Hematopoietic multipotent progenitor cell treated with erythropoietin and hydrocortisone succinate and interleukin-3 and kit ligand, for 17 days (in vitro differentiated cells): ENCODE measurements at places on chromosomes 4 and X.
A peak's percentile ranks its signal among the peaks of the same experiment; 100 is the strongest.

DNA sequence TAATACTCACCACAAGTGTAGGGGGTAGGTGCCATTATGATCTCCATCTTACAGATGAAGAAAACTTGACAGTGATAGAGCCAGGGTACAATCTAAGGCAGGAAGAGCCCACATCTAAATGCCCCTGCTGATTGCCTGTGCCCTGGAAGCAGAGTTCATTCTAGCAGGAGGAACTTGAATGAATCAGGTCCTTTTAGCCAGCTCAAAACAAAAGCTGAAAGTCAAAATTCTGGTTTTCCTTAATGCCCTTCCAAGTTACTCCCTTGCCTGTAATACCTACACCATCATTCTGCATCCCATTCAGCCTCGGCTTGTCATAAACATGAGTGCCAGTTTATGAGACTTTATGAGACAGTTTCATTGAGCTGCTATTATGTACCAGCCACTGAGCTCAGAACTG is 89.6 kb downstream of the SCD5 start:
- DNase-seq, result no peak

DNA sequence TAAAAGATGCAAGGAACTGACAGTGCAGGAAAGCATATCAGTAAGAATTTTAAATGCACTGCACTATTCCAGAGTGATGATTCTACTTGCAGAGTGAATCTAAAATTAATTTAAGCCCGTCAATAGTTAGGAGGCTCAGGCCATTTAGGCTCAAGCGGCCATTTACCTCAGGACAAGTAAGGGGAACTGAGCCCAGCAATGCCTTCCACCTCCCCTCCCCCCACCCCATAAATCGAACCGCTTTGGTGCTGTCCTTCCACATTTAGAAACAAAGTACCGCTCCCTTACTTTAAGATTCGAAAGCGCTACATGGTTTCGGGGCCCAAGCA is 665 bp downstream of the RBM41 start:
- DNase-seq, result no peak

GRCh38 chr4:152970102-152970820 is 34.1 kb downstream of the FHDC1 start:
- DNase-seq, result peak; percentile 46

- DNase-seq, result no peak
Measured at GRCh38 chr4:89797117-89797516, 39.8 kb downstream of the SNCA start.

DNA sequence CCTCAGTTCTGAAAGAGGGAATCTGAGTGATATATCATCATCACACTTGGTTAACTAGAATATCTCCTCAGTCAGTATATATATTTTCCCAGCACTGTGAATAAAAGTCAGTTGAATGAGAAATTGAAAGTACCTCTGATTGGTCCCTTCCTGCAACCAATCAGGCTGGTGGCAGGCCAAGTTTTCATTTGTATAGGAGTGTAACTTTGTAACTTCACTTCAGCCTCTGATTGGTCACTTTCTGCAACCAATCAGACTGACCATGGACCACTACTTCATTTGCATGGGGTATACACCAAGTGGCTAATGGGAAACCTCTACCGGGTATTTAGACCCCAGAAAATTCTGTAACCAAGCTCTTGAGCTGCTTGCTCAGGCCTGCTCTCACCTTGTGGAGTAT is 2.0 kb upstream of the PGK1 start:
- no peak for DNase-seq

GRCh38 chrX:153866302-153867019 is 19.5 kb downstream of the L1CAM start:
- no peak for DNase-seq

DNA sequence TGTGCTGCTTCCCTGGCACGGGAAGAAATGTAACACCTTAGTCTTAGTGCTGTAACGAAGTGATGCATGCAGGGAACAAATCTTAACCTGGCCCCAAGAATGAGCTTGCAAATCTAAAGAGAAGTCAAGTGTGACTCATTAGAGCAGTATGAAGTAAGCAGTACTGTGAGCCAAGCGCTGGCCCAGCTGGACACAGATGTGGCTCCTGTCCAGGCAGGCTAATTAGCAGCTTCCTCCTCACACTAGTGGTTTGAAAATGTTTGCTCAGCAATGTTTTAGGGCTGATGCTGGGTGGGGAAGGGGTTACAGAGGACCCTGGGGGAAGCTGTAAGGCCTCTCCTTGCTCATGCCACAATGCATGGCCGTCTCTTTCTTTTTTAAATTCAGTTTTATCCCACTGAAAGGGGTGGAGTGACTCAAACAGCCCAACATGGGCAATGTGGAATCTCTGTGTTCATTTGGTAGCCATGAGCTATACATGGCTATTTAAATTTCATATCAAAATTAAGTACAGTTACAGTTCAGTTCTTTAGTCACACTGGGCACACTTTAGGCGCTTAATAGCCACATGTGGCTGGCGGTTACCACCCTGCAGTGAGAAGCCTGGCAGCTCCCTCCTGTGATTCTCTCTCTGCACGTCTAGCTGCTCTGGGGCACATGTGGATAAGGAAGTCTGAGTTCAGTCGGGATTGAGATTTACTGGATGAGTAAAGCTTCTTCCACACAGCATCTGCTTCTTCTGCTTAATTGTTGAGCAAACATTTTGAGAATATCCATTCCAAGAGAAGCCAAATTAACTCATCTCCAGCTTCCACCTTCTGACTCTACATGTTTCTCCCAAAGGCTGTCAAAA is 48.8 kb downstream of the MAP7D2 start:
- no peak for DNase-seq

DNA sequence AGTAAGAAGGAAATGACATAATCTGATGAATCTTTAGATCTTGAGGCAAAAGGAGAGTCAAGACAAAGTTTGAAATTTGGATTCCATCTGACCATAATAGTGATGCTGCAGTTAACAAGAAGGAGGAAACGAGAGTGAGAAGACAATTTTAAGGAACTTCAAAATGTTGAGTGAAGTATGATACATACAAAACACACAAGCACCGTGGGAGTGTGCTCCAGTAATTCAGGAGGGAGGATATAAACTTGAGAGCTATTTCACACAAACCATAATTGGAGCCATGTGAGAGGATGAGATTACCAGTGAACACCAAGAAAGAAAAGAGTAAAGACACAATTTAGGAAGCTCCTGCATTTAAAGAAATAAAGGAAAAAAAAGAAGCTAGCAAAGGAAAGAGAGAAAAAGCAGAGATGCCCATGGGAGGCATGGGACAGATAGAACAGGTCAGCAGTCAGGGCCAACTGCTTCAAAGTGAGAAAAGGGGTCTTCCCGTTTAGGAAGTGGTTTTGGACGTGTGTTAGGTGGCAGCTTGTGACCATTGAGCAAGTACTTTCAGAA is 150.7 kb upstream of the SLC7A11 start:
- DNase-seq, result no peak

GRCh38 chr4:105357258-105357980 is 116.4 kb downstream of the PPA2 start:
- DNase-seq, result no peak

- DNase-seq, result no peak
Measured at GRCh38 chrX:50718776-50719175, 95.2 kb downstream of the SHROOM4 start.

DNA sequence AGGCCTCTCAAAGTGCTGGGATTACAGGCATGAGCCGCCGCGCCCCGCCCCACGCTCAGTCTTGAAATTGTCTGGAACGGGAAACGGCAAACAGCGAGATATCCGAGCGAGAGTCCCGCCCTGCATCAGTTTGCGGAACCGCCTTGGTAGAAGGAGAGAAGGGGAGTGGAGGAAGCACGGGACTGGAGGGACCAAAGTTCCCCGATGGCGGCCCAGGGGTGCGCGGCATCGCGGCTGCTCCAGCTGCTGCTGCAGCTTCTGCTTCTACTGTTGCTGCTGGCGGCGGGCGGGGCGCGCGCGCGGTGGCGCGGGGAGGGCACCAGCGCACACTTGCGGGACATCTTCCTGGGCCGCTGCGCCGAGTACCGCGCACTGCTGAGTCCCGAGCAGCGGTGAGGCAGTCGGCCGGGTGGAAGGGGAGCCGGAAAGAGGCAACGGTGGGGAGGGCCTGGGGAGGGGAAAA is at the start of gene BST1:
Gene BST1, plus strand, starts transcription at position 125 of the 463 bp plus-strand sequence. Its CDS starts 80 bp downstream, at position 205.
- no peak for DNase-seq

DNA sequence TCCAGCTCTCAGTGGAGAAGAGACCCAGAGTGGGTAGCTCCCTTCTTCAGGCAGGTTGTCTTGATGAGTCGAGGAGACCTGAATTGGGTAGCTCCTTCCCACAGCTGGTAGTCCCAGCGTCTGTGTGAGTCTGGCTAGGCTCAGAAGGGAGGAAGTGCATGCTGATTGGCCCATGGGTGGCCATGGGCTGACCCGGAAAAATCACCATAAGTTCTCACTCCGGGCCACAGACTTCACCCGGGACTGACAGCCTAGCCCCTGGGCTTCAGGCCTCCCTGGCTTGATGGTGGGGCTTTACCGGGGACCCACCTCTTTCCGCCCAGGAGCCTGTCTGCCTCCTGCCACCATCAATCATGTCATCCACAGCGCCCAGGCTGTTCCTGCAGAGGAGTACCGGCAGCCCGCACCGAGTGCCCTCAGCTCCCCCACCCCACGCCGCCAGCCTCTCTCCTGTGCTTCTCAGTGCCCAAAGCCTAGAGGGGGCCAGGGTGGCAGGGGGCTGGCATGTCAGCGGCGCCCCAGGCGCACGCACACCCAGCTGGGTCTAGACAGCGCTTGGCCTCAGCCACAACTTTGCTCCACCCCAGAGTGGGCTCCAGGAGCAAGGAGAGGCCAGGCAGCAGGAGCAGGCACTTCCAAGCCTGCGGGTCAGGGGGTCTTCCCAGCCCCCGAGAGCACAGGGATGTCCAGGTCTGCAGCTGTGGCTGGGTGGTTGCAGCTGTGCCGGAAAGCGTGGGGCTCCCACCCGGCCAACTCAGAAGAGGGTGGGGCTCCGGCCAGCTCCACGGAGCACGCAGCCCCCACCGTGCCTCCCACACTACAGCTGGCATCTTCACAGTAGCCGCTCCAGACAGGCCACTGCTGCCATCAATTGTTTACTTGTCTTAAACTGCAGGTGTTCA is 16.1 kb upstream of the SAT1 start:
- no peak for DNase-seq

DNA sequence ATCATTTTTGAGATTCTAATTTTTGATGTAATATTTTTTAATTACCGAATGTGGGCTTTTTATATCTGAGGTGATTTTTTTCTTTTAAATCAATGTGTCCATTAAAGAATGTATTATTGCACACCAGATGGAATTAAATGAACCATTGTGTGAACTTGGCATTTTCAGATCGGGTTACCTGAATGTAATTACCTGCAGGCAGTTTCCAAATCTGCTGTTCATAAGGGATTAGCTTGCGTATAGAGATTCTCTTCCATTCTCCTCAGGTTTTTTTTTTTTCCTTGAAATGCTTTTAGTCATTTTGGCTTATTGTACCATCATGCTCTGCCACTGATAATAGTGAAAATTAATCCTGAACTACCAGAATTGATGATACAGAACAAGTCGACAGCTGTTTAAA is 511.5 kb upstream of the ATOH1 start:
- DNase-seq, result no peak

DNA sequence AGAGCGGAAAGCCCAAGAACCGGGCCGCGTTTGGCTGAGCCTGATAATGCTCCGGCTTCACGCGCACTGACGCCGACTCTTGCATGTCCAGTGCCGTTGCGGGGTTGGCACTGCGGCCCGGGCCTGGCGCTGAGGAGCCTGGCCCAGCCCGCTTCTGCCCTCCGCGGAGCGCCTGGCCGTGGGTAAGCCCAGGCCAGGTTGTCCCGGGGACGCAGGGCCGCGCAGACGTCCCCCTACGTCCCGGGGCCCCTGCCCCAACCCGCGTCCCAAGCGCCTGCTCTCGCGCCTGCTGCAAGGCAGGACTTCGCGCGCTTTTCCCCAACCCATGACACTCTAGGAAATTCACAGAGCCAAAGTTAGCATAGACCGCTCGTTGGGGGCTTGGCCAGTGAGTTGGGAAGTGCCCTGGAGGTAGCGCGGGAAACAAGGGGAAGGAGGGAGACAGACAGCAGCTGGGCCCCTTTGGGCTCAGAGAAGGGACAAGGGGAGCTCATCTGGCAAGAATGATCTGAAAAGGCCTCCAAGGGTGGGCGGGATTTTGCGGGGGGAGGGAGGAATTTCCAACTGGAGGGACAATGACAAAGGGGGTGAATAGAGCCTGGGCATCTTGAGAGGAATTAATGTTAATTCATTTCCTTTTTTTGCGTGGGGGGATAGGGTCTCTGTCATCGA is 665 bp upstream of the LRPAP1 start:
- no peak for DNase-seq

DNA sequence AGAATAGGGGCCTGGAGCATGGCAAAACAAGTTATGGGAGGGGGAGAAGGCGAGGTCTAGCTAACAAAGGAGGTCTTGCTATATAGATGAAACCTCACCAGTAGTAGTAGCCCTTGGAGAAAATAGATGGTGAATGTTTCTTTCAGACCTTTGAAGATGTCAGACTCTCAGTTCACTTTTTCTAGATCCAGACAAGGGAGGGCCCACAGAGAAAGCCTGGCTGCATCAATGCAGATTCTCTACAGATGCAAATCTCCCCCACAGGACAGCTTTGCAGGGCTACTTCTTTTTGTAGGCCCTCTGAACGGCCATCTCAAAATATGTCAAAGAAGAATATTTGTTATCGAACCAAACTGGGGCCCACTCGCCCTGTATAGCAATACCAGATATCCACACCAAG is 159.7 kb downstream of the ANK2 start:
- DNase-seq, result no peak

DNA sequence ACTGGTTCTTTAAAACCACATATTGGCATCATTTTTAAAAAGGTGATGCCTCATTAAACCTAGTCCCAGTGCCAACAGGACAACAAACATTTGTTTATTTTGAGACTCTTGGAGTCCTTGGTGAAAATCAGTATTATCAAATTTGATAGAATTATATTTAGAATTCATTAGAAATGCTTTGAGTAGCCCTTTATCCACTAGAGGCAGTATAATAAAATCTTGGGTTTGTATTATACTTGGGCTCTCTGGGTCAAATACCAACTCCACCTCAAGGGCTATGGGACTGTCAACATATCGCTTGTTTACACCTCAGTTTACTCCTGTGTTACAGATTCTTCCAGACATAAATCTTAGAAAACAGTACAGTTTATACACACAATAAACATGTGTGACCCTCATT is 335.7 kb upstream of the FSTL5 start:
- DNase-seq, result no peak

DNA sequence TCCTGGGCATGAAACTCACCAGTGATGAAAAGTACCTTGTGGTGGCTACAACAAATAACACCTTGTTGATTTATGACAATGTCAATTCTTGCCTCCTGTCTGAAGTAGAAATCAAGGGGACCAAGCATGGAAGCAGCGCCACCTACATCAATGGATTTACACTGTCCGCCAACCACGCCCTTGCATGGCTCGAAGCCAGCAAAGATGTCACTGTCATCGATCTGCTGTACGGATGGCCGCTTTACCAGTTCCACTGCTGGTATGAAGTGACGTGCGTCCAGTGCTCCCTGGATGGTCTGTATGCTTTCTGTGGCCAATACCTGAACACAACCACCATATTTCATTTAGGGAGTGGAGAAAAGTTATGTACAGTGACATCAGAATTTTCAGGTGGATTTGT is 200.5 kb downstream of the NWD2 start:
- no peak for DNase-seq

- DNase-seq, result no peak
Measured at GRCh38 chr4:122612540-122612939, 8.3 kb downstream of the IL21 start.
